ENCODE measurements at places on chromosomes 11 and 22.

DNA sequence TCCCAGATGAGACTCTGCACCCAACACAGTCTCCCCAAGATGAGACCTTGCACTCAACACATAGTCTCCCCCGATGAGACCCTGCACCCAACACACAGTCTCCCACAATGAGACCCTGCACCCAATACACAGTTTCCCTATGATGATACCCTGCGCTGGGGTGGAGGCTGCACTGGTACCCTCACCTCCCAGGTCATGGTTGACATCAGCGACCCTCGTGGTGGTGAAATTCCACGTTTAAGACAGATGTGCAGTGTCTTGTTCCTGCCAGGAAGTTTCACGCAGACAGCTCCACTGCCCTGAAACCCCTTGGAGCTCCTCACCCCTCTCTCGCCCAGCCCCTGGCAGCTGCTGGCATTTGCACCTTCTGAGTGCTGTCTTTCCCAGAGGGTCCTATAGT is 9.5 kb downstream of the MUC5AC start:
- DNase-seq = no peak

GRCh38 chr11:33172345-33172744 is 11.1 kb upstream of the CSTF3 start:
- DNase-seq = no peak

GRCh38 chr11:80451105-80451504 is 1010.3 kb upstream of the TENM4 start:
- DNase-seq = no peak

DNA sequence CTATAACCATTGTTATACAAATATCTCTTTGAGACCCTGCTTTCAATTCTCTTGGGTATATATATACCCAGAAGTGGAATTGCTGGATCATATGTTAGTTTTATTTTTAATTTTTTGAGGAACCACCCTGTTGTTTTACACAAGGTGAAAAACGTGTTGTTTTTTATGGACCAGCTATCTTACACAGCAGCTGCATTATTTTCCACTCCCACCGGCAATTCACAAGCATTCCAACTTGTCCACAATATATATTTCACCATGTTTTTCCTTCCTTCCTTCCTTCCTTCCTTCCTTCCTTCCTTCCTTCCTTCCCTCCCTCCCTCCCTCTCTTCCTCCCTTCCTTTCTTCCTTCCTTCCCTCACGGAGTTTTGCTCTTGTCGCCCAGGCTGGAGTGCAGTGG is 6.3 kb upstream of the APOL5 start:
- no peak for DNase-seq

DNA sequence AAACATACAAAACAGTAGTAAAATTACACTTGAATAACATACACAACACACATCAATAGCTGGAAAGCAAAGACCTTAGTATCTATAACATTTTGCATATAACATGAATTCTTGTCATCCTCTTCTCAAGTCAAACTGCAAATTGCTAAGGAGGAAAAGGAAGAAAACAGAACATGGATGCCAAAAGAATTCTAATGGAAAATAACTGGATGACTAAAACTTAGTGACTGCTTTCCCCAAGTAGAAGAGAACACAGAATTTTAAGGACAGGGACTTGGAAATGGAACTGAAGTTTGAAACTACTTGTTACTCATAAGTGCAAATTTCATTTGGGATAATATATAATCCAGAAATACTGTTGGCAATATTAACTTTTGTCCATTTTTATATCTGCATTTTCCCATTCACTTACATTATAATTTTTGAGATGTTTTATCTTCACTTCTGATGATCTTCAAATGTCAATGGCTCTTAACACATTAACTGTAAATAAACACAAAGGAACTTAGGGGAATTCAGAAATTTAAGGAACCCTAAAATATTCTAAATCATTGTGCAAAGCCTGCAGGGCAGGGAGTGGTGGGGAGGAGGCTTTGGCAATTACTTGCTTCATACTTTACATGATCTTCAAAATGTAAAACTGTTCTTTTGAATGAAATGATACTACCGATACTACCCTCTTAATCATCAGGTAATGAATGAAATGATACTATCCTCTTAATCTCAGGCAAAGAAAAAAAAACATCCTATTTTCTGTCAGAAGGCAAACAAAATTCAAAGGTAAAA is 9.9 kb downstream of the MTMR2 start:
- no peak for DNase-seq
